ENCODE measurements at places on chromosomes 13 and 19.

DNA sequence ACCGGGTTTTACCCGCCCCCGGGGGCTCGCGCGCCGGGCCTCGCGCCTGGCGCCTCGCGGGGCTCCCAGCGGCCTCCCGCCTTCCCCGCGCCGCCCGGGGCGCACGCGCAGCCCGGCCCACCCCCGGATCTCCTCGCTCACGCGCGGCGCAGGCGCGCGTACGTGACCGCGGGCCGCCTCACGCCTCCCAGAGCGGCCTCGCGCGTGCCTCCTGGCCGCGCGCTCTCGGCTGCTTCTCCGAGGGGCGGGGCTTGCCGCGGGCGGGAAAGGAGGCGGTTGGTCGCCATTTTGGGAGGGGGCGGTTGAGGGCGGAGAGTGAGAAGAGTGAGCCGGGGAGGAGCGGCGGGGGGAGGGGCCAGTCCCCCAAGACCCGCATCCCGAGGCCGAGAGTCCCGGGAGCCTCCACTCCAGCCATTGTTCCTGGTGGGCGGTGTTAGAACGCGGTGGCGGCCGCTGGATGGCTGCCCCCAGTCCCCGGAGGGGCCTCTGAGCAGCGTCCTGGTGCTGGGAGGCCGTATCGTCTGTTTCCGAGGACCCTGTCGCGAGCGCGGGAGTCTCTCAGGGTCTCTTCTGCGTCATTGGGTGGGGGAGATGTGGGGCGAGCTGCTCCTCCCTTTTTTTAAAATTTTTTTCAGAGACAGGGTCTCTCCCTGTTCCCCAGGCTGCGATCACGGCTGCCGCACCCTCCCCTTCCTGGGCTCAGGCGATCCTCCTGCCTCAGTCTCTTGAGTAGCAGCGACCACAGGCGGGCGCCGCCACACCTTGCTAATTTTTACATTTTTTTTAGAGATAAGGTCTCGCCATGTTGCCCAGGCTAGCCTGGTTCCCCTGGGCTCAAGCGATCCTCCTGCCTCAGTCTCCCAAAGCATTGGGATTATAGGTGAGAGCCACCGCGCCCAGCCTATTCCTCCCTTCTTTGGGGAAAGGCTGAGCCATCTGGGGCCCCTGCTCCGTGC, at the start of gene ZNF541:
TSS of gene ZNF541 (minus strand) at position 78 of the 956 bp plus-strand sequence. CDS start 17,292 bp downstream, outside the sequence.
- DNase-seq: no peak

DNA sequence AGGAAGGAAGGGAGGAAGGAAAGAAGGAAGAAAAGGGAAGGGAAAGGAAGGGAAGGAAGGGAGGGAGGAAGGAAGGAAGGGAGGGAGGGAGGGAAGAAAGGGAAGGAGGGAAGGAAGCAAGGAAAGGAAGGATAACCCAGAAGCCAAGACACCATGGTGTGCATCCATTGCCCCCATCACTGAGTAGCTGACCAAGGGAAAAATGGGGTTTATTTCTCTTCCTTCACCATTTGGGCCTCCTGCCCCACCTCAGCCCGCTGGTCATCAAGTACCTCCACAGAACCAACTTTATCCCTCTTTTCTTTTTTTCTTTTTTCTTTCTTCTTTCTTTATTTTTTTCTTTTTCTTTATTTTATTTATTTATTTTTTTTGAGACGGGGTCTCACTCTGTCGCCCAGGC, 20.4 kb downstream of the CABP5 start:
- no peak for DNase-seq

GRCh38 chr19:14342809-14343208, 38.4 kb upstream of the ADGRE5 start:
- DNase-seq: no peak

DNA sequence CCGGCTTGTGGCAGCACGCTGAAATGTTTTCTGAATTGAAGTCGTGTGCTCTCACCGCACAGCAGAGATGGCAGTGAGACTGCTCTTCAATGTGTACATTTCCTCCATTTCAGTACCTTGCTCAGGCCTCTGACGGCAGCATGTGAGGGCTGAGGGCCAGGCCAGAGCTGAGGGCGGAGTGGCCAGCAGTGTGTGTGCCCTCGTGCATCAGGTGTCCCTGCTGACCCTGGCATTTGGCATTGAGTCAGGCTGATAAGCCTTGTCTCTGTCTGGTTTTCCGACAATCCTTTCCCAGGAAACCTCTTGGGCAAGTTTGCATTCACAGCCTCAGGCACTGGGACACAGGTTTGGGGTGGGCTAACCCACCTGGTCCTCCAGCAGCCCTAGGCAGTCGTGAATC, 62.3 kb downstream of the EFNB2 start:
- DNase-seq: no peak

DNA sequence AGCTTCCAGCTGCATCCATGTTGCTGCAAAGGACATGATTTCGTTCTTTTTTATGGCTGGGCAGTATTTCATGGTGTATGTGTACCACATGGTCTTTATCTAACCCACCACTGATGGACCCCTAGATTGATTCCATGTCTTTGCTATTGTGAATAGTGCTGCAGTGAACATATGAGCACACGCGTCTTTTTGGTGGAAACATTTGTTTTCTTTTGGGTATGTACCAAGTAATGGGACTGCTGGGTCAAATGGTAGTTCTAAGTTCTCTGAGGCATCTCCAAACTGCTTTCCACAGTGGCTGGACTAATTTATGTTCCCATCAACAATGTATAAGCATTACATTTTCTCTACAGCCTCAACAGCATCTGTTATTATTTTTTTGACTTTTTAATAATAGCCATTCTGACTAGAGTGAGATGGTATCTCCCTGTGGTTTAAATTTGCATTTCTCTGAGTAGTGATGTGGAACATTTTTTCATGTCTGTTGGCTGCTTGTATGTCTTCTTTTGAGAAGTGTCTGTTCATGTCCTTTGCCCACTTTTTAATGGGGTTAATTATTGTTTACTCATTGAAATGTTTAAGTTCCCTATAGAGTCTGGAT, 6.8 kb upstream of the UBE2L5 start:
- DNase-seq: no peak

GRCh38 chr13:42524487-42525034, 49.4 kb upstream of the TNFSF11 start:
- DNase-seq: no peak

- peak; percentile 23 for DNase-seq
Observed at GRCh38 chr13:98752467-98753290, at the start of gene SLC15A1. SLC15A1 (minus strand) TSS chr13:98752672; CDS start chr13:98752598, 74 bp downstream.

GRCh38 chr13:100098445-100099116, 9.7 kb downstream of the PCCA start:
- DNase-seq: no peak

GRCh38 chr13:104595511-104595910, 1529.3 kb upstream of the SLC10A2 start:
- DNase-seq: no peak

DNA sequence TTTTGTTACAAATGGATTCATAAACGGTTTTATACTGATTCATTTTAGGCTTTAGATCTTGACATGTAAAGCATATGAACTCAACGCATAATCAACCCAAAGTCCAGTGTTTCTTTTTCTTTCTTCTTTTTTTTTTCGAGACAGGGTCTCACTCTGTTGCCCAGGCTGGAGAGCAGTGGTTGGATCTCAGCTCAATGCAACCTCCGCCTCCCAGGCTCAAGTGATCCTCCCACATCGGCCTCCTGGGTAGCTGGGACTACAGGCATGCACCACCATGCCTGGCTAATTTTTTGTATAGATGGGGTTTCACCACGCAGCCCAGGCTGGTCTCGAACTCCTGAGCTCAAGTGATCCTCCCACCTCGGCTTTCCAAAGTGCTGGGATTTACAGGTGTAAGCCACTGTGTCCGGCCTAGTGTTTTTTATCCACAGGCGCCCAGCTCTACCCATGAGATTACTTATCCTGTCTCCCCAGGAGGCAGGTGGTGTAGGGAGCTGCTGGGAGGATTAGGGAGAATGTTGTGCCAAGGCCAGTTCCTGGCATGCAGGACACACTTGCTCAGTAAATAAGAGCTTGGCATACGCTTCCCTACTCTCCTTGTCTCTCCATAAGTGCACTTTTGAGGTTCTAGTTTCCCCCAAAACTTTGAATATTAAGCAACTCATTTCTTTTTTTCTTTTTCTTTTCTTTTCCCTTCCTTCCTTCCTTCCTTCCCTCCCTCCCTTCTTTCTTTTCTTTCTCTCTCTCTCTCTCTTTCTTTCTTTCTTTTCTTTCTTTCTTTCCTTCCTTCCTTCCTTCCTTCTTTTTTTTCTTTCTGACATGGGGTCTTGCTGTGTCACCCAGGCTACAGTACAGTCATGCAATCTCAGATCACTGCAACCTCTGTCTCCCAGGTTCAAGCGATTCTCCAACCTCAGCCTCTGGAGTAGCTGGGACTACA, 4.8 kb upstream of the CEBPA start:
- no peak for DNase-seq

DNA sequence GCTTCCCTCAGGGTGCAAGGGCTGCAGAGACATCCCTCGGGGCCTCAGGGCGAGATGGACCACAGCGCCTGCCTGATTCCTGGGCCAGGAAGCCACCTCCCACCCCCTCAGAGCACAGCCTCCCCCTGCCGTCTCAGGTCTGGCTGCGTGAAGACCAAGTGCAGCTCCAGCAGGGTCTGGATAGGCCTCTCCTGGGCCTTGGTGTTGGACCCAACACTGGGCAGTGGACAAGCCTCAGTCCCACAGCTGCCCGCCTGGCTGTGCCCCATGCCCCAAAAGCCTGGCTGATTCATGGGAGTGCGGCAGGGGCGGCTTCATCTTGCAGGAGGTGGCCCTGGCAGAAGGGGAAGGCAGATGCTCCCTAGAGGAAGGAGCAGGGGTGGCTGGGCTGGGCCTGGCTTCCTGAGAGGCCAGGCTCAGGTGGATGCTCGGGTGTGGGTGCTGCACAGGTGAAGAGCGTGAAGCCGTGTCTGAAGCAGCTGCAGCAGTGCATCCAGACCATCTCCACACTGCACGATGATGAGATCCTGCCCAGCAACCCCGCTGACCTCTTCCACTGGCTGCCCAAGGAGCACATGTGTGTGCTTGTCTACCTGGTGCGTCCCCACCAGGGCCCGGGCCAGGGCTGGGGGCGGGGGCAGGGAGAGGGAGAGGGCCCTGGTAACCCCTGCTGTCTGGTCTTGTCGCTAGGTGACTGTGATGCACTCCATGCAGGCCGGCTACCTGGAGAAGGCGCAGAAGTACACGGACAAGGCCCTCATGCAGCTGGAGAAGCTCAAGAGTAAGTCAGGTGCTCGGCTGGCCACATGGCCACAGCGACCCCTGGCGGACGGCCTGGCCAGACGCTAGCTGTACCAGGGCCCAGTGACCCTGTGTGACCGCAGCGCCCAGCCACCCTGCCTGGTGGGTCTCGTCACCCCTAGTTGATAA, 21.7 kb downstream of the MAU2 start:
- DNase-seq: peak; percentile 82

DNA sequence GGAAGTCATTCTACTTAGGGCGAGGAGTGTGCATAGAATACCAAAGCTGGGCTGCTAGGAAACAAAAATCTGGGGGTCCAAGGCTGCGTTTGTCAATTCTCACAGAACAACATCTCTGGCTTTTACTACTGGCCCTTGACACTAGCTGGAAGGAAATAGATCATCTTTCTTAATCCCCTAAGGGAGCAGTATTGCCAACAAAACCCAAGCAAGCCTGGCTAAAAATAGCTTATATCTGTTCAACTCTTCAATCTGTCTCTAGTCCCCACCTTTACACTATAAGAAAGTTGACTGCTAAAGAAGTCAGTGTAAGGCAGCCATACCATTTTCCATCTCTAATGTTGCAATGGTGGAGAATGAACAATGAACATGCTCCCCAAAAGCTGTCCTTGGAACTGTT, 107.8 kb upstream of the SPRY2 start:
- DNase-seq: no peak

DNA sequence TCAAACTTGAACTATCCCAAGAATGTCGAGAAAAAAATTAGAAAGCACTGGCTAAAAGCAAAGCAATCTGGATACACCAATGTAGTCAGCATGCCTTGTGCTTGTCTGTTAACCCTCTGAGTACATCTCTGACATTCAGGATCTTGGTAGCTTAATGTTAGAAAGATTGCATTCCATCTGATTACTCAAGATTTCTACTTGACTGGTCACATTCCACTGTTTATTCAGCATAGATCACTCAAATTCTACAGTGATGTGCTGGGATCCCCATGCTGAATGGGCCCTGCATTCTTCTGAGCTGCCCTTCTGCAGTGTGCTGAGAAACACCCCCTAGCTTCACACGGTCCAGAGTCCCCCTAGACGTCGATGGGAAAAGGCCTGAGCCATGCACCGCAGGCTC, 295.4 kb upstream of the MAB21L1 start:
- DNase-seq: no peak

GRCh38 chr13:29858231-29858630, 7.8 kb upstream of the UBL3 start:
- DNase-seq: no peak

DNA sequence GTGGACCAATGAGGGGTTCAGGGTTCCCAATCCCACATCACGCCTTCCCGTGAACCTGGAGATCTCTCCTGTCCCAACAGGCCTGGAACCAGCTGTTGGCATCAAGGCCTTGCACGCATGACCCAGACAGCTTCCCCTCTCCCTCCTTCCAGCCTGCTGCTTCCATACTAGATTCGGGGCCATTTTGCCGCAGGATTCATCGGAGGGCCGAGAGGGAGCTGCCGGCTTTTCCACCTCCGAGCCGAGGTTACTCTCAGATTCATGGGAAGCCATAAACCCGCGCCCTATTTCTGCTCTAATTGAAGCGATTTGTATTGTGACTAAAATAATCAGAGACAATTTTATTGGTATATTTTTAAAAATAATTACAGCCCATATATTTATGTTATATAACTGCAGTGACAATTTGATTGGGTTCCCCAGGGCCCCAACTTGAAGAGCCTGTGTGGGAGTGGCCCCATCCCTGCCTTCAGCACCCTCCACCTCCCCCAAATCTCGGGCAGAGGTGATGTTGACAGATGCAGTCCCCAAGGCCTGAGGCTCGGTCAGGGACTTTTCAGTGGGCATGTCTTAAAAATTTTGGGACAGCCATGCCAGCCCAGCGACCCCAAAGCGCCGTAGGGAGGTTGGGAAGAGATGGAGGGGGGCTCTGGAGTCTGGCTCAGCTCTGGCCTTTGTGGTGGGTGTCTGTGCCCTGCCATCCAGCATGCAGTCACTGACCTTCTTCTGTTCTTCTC, 30.8 kb upstream of the PEPD start:
- DNase-seq: no peak

DNA sequence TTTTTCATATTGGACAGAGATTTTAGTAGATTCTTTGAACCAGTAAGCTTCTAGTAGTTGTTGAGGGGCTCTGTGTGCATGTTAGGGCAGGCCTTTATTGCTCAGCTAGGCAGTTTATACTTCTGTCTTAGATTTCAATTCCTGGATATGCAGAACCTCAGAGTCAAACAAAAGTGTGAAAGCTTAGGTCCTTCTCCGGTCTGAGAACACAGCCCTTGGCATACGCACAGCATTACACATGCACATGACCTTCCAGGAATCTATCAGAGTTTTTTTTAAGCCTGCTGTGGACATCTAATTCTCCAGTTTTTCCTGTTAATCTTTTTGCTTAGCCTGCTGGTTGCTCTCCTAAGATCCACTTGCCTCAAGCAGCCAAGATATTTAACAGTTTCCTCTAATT, 77.9 kb upstream of the KL start:
- no peak for DNase-seq

- DNase-seq: no peak
Observed at GRCh38 chr13:27631156-27631555, 9.5 kb downstream of the POLR1D start.

- DNase-seq: no peak
Observed at GRCh38 chr13:44565881-44566280, 10.2 kb downstream of the TSC22D1 start.

Data from progenitor cell of endocrine pancreas (in vitro differentiated cells).